ENCODE measurements at places on chromosomes 6 and 20. TPM values are rescaled to one million over a fixed set of nuclear protein-coding genes. Genes with fewer than 3 reads are reported as not detected.

GRCh38 chr20:5842465-5842864 is 92.3 kb downstream of the SHLD1 start:
- DNase-seq, result no peak

GRCh38 chr6:163756079-163756478 is 341.6 kb downstream of the QKI start:
- DNase-seq, result no peak

GRCh38 chr20:63586797-63587196 is 12.8 kb upstream of the HELZ2 start:
- no peak for DNase-seq

DNA sequence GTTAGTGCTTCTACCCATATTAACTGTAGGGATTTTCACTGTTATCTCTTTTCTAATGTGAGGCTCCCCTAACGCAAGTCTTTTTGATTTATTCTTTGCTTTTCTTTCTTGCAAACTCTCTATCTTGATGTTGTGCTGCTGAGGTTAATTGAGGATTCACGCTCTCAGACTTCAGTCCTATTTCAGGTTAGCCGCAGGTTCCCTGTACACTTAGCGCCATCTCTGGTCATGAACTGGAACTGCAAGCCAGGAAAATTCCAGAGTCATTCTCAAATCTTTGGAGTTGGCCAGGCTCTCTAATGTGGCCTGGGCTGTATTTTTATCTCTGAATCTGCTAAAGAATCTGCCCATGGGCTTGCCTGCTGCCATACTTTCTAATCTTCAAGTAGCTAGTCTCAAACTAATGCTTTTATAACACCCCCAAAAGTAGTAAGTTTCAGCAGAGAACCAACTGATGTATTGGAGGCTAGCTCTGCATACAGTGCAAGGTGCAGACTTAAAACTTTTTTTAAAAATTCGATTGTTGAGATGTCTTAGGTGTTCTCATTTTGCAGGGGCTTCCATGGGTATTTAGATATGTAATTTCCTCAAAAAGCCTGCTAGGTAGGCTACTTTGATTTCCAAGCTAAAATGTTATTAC is 91.1 kb upstream of the OPRM1 start:
- DNase-seq, result no peak

DNA sequence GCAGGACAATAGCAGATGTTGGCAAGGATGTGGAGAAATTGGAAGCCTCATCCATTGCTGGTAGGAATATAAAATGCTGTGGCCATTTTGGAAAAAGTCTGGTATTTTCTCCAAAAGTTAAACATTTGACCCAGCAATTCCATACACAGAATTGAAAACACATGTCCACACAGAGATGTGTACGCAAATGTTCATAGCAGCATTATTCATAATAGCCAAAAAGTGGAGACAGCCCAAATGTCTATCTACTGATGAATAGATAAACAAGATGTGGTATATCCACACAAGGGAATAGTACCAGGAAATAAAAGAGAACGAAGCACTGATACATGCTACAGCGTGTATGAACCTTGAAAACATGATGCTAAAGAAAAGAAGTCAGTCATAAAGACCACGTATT is 40.5 kb downstream of the CFAP61 start:
- DNase-seq, result no peak

GRCh38 chr6:24822696-24823095 is 24.0 kb upstream of the ARMH2 start:
- DNase-seq, result no peak

- no peak for DNase-seq
These were observed 17.7 kb upstream of the CDH4 start for GRCh38 chr20:61234224-61234890.

- DNase-seq, result no peak
These were observed 47.7 kb upstream of the CST5 start for GRCh38 chr20:23926944-23927872.

DNA sequence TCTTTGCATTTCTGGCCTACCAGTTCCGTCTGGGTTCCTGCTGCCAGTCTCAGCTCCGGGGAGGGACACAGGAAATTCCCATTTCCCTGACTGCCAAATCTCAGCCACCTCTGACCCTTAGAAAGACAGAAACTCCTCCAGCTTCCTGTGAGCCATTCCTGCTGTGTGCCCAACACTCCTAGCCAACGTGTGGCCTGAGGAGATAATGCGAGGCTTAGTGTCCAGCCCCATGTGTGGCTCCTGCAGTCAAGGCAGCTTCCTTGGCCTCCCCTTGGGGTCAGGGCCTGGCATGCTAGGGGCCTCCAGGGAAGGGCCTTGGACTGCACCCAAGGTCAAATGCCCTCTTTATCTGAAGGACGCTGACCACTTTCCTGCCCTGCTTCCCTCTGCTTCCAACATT is 45.1 kb downstream of the MAFB start:
- DNase-seq, result no peak

Gene LRFN2
- total RNA-seq, result not detected

Gene TCF15
- total RNA-seq, result not detected

Gene MAPK13
- 58.5 TPM for total RNA-seq

Gene RUNX2
- total RNA-seq, result 17.5 TPM
